NCI-H1436 treated with DMSO at 0.1 percent for 48 hours (cell line): ENCODE measurements at places on chromosomes 5 and 9.

- DNase-seq = no peak
These were observed 79.7 kb upstream of the ICE1 start for GRCh38 chr5:5342784-5343183.

- no peak for DNase-seq
These were observed 168.5 kb downstream of the DOCK2 start for GRCh38 chr5:169805527-169805934.

- no peak for DNase-seq
These were observed 37.4 kb downstream of the WWC1 start for GRCh38 chr5:168328814-168329213.

DNA sequence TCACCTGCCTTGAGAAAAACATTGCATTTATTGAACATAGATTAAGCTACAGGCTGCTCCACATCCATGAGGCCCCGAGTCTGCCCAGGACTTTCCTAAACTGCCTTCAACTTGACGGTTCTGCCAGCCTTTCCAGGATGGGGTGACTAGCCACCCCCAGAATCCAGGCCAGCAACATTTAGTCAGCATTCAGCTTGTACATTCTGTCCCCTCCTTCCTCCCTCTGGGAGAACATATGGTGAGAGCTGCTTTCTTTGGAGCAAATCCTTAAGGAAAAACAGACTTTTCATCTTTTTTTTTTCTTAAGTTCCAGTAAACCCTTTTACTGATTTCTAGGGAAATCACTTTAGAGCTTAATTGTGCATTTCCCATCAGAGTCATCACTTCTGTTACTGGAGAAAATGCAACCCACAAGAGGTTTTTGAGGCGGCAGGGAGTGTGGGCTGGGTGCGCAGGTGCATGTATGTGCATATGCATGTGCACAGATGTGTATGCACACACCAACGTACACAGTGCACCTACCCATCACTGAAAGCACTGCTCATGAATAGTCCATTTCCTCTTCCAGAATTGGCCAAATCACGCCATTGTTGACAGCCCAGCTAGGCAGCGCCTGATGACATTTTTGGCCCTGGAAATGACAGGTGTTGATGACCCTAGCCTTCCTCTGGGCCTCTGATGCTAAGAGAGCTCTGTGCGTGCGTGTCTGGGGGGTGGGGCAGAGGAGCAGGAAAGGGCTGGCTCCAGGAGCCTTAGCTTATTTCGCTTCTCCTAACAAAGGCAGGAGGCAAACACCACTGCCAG is 145.6 kb downstream of the HSD17B3 start:
- no peak for DNase-seq

- no peak for DNase-seq
These were observed 28.3 kb upstream of the RAI14 start for GRCh38 chr5:34627794-34628193.

DNA sequence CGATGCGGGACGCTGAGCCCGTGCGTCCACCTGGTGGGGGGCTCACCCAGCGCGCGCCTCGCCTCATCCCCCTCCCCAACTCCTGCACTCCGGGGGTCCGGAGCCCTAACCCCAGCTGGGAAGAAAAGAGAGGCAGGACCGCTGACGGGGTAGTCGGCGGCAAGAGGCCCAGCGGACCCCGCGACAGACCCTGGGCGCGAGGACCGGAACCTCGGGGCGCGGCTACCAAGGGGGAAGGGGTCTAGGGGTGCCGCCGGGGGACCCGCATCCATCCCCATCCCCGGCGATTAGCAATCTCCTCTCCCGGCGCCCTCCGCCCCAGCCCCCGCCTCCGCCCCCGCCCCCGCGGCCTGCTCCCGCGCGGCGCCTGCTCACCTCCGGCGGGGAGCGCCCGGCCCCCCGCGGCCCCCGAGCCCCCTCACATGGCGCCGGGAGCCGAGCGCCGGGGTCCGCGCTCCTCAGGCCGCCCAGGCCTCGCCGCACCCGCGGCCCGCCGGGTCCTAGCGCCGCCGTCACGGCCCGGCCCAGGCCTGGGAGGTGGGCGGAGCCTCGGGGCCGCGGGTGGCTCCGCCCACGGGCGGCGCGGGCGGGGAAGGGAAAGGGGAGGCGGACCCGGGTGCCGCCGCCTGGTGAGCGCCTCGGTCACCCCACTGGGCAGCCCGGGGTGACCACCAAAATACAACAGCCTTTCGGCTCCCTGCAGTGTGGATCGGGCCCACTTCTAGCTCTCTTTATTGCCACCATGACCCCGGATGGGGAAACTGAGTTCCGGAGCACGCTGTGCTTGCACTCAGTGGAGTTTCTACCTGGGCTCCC is at the start of gene ST6GALNAC6:
Gene ST6GALNAC6 (minus strand): TSS at position 476 of the 816 bp plus-strand sequence. CDS start 1,622 bp downstream, outside the sequence.
- no peak for DNase-seq

DNA sequence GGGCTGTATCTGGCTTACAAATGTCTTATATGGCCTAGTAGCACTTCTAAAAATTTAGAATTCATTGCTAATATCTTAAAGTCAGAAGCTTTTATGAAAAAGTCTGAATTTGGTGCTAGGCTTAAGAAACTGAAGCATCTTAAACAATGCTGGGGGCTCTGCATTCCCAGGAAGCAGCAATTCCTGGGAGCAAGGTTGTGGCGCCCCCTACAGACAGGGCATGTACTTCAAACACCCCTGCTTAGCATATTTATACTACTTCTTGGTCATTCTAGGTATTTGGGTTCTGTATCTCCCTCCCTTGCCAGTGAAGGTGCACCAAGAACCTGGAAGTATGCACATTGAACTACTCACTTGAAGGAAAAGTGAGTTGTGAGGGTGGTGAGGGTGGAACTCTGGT is 64.6 kb upstream of the GRIA1 start:
- no peak for DNase-seq

DNA sequence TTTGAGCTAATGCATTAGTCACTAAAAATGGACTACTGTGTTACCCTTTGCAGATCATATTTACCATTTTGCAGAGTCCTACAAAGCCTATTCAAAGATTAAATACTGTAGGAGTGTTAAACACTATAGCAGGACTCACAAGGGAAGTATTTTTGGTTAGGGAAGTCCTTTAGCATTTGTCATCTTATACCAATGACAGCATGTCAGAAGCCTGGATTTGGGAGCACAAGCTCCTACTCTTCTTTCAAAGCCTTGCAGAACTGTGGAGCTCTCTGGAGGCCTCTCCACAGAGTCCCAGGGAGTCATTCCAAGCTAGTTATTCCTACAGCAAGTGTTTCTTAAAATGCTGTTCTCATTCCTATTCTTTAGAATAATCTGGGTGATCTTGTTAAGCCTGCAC is 288.8 kb downstream of the PIK3R1 start:
- no peak for DNase-seq

GRCh38 chr5:38783011-38783561 is 62.7 kb upstream of the OSMR start:
- no peak for DNase-seq

- DNase-seq = no peak
These were observed 221.5 kb upstream of the FAM174A start for GRCh38 chr5:100313657-100314056.

DNA sequence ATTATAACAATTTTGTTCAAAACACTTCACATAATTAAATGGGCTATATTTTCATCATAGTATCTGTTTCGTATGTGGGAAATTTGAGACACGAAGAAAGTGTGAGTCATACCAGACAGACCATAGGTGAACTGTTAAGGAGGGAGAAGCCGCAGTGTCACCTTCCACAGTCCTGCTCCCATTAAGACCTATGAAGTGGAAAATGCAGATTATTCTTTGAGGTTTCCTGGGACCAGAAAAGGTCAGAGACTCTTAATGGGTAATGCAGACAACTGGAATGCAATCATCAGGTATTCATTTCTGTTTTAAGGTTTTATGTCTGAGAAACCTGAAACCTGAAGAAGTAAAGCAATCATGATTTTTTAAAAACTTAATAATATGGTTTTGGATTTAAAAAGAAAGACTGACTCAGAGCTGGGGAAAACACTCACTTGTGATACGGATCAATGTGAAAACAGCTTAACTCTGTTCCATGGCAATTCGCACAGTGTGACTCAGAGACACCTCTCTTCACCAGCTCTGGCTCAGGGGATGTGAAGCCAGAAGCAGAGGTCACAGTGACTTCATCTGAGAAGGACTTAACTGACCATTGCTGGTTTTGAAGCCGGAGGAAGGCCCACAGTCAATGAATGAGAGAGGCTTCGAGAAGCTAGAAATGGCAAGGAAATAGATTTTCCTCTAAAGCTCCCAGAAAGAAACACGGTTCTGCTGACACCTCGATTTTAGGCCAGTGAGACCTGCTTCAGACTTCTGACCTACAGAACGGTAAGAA is 17.2 kb upstream of the GCNT1 start:
- no peak for DNase-seq

GRCh38 chr5:8060953-8061429 is 192.0 kb downstream of the MTRR start:
- DNase-seq = no peak

DNA sequence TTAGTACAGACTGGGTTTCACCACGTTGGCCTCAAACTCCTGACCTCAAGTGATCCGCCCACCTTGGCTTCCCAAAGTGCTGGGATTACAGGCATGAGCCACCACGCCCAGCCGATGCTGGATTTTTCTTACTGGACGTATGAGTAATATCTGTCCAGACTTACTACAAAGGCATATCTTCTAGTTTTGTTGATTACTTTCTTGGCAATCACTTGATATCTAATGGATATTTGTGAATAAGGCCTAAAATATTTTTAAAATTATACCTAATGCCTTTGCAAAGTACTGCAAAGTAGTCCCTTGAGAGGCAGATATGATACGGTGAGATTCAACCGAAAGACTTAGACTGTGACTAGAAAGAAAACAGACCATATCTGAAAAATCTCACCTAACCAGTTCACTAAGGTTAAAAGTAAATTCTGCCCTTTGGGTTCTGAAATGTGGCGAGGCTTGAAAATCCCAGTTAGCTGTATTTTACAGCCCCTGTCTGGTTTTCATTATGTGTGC is 152.1 kb downstream of the GNAQ start:
- DNase-seq = no peak

DNA sequence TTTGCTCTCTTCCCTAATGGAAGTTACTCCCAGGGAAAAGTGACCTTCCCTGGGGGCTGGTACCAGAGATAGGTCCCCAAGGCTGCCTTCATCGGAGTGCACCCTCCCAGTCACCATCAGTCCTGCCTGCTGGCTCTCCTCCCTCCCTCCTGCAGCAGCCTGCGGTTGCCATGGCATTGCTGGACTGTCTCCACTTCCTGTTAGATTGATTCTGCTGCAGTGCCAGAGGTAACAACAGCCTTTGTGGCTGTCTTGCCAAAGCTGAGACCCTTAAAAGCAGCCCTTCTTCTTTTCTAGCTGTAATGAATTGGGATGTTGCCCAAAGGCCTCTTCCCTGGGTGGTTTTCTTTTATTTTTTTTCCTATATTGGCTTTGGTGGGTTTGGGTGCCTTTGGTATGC is 78.1 kb upstream of the PRLR start:
- no peak for DNase-seq

GRCh38 chr9:93198838-93199625 is 15.1 kb downstream of the WNK2 start:
- no peak for DNase-seq

DNA sequence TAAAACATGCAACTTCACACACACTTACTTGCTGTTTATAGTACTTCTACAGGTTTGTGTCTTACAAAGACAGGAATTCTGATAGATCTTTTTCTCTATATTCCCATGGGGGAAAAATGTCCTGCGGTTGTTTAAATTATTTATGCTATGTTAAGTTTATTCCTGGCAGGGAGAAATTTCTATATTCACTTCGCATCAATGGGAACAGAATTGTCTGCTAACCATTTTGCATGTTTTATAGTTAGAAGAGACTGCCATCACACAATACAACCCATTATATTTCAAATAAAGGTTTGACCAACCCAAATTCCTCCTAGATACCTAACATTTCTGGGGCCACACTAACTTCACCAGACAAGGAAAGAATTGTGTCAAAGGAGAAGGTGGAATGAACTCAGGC is 110.0 kb upstream of the PRR16 start:
- no peak for DNase-seq

DNA sequence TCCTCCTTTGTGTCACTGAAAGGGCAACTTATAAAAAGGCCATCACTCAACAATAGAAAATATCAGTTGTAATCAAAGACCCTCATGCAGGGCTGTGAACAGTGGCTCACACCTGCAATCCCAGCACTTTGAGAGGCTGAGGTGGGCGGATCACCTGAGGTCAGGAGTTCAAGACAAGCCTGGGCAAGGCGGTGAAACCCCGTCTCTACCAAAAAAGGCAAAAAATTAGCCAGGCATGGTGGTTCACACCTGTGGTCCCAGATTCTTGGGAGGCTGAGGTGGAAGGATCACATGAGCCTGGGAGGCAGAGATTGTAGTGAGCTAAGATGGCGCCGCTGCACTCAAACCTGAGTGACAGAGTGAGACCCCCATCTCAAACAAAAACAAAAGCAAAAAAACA is 24.7 kb downstream of the GLDC start:
- no peak for DNase-seq

DNA sequence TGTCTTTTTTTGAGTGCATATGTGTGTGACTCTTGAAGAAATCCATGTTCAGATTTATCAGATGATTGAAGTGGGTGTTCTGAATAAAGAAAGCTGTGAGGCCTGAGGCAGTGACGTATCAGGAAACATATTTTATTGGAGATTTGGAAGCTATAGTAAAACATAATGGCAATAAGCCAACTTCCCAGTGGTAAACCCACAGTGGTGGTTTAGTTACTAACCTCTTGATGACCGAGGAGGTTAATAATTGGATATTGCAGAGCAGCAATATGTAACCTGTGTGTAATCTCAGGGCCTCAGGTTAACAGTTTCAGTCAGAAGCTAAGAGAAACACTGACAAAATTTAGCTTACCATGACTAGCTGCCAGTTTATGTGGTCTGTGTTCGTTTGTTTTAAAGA is 6.9 kb downstream of the RGMB start:
- DNase-seq = no peak

DNA sequence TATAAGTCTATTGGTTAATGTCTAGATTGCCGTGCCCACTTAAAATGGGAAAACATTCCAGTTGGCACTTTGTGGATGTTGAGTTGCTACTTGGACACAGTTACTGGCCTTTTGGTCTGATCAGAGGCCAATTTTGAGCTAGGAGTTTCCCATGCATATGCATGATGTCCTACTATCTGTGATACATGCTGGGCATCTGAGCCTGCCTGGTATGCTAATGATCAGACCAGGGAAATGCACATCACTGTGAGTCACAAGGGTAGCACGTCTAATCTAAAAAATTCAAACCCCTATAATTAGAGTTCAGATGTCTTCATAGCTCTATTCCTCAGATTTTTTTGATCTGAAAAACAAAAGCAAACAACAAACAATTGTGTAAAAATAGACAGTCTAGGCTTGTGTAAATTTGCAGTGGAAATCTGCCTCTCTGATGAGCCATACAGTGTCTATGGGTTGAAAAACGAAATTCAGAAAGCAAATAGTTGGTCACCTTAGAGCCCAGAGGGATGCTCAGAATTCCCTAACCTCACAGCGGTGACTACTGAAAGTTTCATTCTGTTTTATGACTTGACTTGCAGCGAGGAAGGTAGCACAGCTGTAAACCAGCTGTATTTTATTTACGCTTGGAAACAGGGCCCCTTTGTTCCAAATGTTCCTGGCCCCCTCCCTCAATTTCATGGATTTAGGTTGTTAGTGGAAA is 37.3 kb downstream of the PALM2AKAP2 start:
- DNase-seq = no peak

DNA sequence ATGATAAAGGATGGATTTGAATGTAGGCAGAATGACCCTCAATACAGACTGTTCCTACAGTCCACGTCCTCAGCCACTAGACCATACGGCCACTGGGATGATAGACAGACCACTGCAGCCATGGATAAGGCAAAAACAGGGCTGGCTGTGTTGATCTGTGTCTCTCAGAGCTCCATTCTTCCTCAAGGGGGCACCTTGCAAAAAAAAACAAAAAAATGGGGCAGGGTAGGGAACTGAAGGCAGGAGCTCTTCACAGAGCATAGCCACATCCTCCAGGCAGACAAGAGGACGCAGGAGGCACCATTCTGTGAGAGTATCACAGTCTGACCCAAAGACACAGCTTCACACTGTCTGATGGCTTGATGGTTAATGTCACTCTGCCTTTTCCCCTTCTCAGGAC is 61.2 kb upstream of the GABRP start:
- no peak for DNase-seq
